ENCODE measurements at places on chromosomes 4 and X.

GRCh38 chr4:7170012-7170411 lies 22.3 kb upstream of the SORCS2 start:
- DNase-seq, result no peak

GRCh38 chr4:6049985-6050384 lies 31.8 kb upstream of the C4orf50 start:
- DNase-seq, result no peak

- DNase-seq, result no peak
These were observed 227.4 kb downstream of the MAPK10 start for GRCh38 chr4:86132468-86132867.

- no peak for DNase-seq
These were observed 569 bp downstream of the RPS3A start for GRCh38 chr4:151099976-151100417.

DNA sequence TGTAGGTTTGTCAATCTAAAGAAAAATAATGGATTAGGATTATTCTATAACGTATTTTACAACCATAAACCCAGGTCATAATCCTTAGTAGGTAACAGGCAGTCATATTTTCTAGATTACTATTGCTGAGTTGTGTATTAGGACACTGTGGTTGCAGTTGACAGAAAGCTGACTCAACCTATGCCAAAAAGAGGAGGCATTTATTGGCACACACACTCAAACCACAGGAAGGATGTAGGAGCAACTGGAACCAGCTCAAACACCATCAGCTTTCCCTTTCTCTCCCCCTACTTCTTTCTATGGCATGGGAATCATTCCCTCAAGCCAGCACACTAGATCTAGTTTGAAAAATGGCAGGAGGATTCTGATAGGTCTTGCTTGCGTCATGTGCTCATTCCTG lies 136.4 kb upstream of the FAM9C start:
- no peak for DNase-seq

DNA sequence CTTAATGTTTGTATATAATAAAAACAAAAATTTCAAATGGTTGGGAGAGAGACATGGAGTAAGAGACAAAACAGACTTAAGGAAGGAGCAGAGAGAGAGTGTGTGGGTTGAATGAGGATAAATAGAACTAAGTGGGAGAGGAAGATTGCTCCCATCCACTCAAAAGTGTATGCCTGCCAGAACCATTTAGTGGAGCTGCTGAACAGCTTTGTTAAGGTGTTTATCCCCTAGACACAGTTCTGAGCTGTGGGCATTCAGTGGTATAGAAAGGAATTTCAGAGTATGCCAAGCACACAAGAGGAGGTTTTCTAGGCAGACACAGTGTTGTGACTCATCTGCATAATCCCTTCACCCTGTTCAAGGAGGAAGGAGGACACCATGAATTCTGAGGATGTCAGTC lies 508.6 kb upstream of the EPHA5 start:
- DNase-seq, result no peak

DNA sequence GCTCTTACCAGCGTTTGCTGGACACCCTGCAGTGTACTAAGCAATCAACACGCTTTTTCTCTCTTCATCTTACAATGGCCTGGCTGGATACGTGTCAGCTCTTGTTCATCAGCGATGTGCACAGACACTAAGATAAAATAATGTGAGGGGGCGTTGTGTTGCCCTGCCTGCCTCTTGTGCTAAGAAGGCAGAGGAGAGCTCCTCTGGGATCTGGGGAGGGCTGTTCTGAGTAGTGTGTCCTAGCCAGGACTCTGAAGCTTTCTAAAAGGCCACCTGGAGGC lies 49.7 kb downstream of the NELFA start:
- DNase-seq, result no peak

DNA sequence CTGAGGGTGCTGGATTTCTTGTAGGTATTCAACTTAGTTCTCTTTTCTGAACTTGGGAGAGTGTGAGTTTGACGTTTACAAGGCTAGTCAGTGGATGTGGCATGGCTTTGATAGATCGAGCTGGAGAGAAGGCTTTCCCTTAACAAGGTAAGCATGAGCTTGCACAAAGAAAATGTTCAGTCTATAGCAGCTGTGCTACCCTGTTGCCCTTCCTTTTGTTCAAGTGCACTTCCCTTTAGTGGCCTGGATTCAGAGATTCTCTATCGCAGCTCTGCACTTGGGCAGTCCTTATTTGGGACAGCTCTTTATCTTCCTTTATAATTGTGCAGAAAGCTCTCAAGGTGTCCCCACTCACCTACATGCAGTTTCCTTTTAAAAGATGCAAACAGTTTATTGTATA lies 198.0 kb downstream of the ARHGAP24 start:
- DNase-seq, result no peak

DNA sequence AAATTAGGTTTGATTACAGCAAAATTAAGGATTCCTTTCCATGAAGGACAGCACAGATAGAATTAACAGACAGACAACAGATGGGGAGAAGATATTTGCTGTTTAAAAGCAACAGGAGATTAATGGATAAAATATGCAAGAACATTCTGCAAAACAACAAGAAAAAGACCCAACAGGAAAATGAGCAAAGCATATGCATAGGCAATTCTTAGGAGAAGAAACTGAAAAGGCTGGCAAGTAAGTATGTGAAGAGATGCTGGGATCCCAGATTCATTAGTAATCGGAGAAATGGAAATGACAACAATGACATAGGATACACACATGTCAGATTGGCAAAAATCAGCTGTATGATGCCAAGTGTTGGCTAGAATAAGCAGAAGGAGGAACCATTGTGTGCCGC lies 27.5 kb upstream of the HMGB3 start:
- no peak for DNase-seq

GRCh38 chr4:140046543-140046942 lies 107.4 kb downstream of the MAML3 start:
- DNase-seq, result no peak

- no peak for DNase-seq
These were observed 88.6 kb upstream of the MAML3 start for GRCh38 chr4:140242357-140243277.

DNA sequence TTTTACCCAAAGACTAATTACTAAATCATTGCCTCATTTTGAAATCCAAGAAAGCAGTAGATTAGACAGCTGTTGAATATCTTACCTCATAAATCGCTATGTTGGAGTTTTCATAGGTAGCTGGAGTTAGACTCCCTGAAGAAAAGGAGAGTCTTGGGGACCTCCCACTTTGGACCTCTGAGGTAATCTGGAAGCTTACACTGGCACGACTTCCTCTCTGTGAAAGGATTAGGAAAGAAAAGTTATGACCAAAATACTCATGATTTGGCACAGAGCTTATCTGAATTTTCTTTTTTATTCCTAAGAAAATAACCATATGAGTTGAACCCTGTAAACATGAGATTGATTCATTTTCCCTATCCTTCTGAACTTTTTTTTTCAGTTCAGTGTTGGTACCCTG lies 40.6 kb downstream of the GUCY2F start:
- DNase-seq, result no peak

GRCh38 chr4:109764376-109764775 lies 34.5 kb upstream of the PLA2G12A start:
- DNase-seq, result no peak

All from activated naive CD4-positive, alpha-beta T cell (primary cell).